ENCODE measurements at places on chromosomes 4 and X.

DNA sequence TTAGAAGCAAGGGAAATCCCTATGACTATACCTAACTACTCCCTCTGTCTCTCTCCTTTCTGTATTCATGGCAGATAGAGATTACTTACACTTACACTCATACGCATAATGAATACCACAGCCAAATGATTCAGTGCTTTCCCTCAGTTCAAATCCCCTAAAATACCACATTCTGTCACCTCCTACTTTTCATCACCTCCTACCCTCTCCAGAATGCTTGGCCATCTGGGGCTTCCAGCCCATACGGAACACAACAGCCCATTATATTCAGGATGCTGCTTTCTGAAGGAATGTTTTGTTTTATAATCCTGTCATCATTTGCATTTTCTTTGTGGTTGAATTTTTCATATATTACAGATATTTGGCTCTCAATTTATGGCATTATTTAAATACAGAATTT is 361.6 kb downstream of the GRIA2 start:
- no peak for DNase-seq

DNA sequence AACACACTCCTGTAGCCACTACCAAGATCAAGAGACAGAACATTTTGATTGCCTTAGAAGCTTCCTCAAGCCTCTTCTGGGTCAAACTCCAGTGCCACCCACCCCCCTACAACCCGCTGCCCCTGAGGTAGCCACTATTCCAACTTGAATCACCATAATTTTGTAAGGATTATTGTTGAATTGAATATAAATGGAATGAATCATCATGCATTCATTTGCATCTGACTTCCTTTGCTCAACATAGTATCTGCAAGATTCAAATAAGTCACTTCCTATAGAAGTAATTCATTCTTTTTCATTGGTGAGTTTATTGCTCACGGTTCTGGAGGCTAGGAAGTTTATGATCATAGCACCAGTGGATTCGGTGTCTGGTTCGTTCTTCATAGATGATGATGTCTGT is 364.2 kb downstream of the SLITRK2 start:
- no peak for DNase-seq

DNA sequence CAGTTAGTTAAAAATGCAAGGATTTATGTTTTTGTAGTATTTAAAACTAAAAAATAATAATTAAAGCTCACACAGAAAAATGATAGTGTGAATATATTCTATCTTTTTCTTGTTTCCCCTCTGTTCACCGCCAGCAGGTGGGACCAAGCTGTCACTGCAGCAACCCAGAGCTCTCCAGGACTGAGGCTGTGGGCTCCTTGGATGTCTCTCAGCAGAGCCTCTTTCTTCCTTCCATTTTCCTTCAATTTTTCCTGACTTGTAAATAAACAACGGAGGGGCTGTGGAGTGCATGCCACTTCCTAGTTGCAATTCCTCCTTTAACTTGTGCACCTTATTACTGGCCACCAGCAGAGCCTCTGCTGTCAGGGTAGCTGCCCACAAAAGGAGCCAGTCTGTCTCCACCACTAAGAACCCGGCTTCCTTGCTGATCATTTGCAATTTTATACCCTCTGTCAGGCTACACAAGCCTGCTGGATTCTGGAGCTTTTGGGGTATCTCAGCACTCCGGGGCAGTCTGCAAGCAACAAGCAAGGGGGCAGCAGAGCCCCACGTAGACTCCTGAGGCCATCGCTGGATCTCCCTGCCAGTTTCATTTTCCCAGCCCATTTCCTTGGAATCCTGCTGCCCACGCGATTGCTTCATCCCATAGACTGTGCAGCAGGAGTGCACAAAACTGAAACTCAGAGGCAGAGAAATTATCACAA is 1467.4 kb downstream of the C4orf33 start:
- no peak for DNase-seq

DNA sequence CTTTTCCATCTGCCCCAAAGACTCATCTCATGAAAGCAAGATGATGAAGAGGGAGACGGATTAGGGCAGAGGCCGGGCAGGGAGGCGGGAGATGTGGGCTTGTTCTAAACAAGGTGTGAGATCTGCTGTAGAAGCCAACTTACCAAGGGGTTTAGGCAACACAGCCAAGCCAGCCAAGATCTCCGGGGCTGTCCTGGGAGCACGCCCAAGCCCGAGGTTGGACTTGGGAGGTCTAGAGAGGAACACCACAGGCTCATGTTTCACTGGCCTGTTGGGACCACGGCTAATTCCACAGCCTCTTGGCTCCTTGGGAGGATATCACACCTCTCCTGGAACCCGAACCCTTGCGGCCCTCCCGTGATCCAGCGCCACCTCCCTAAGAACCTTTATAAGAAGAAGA is 171.4 kb downstream of the CRLF2 start:
- no peak for DNase-seq

GRCh38 chr4:19026281-19026680 is 1004.7 kb upstream of the LCORL start:
- no peak for DNase-seq

DNA sequence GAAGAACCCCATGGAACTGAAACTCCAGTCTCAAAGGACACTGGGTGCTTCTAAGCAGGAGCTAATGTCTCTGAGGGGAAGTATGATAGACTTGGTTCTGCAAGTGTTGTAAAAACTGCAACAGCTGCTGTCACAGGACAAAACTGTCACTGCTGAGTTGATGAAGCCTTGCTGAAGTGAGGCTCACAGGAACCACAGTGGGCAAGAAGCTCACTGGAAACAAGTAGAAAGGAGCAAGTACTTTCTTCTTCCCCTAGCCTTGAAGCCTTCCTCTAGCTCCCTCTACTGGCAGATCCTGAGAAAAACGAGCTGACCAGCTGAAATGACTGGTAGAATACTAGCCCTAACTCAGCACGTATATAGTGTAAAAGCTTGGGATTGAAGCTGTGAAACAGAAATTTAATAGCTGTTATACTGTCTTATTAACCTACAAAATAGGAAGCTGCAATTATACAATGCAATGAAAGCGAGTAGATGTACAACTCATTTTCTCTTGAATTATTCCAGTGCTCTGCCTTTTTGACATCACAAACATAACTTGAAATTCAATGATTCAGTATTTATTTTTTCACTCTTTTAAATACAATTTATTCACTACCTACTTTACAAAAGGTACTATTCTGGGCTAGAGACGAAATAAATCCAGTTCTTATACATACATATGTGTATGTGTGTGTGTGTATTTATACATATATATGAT is 91.4 kb downstream of the GABRB1 start:
- peak; percentile 56 for DNase-seq

- DNase-seq: no peak
Observed at GRCh38 chrX:10367406-10367805, 210.6 kb downstream of the CLCN4 start.

- DNase-seq: no peak
Observed at GRCh38 chr4:161444626-161445025, 719.2 kb downstream of the FSTL5 start.

GRCh38 chr4:114025176-114025777 is 45.8 kb upstream of the ARSJ start:
- no peak for DNase-seq
